Stimulated activated CD4-positive, alpha-beta T cell treated with anti-CD3 and anti-CD28 coated beads, Interleukin-1b, Interleukin-23, amount 100 ng/mL, for 1 hour (primary cell): ENCODE measurements at places on chromosomes 6 and 20.

GRCh38 chr6:108465098-108465495, 95.6 kb upstream of the FOXO3 start:
- DNase-seq: no peak

GRCh38 chr6:65819152-65819551, 112.1 kb upstream of the EYS start:
- no peak for DNase-seq

DNA sequence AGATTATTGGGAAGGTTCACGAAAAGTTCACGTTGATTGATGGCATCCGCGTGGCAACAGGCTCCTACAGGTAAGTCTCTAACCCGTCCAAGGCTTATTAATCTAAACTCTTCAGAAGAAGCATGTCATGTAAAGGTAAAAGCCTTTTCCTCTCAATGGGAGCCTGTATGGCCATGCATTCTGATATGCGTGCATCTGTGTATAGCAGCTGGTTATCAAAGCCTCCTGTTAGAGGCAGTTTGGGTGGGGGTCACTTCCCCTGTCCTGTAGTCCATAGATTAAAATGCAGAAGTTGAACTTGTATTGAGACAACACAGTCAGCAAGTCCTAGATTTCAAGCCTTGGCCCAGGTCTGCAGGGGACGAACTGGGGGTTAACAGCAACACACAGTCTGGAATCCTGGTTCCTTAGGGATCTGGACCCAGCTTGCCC, 14.2 kb upstream of the DHX35 start:
- DNase-seq: no peak

DNA sequence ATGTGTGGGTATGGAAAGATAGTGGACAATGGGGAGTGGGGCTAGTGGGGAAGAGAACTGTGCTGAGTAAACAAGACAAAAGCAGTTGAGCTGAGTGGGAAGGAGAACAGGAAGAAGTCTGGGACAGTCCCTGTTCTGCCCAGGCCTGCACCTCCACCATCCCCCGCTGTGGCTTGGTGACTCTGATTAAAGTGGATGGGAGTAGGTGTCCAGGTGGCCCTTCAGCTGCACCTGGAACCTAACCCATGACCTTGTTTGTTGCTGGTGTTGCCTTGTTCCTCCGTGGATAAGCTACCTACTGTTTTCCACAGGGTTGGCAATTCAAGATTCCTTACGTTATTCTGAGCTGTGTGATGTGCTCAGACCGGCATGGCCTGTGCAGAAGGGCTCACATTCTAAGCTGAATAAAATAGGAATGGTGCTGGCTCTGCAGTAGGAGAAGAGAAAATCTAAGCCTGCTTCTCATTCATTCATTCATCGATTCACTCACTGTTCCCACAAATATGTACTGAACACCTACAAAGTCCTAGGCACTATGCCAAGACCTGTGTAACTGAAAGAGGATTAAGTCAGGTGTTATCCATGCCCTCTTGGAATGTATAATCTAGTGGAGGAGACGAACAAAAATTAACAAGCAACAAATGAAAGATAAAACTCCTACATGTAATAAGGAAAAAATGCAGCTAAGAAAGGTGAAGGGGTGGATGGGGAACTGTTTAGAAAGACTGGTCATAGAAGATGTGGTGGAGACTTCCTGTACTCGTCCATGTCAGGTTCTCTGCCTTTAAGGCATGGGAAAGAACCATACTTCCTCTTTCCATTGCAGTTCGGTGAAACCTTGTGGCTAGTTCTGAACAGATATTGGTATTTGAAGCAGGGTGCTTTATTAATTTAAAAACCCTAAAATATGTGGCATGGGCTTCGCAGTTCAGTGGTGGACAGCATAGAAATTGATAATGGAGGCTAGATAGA, 10.1 kb upstream of the CALHM6 start:
- DNase-seq: no peak

DNA sequence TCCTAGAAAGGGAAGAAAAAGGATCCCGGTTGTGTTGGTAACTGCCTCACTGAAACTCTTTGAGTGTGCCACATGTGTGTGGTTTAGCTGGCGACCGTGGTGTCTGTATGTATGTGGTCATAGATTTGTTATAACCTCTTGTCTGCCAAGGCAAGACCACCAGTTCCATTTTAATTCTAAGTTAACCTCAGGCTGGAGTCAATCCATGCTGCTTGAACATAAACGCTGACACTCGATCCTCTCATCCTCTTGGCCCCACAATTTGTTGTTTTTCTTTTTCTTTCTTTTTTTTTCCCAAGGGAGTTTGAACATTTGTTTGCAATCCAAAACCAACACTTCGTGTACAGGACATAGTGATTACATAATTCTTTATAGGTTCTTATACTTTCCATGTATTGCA, 318.9 kb upstream of the JAG1 start:
- no peak for DNase-seq

GRCh38 chr6:125474061-125474460, 172.3 kb upstream of the HDDC2 start:
- DNase-seq: no peak
